ENCODE measurements at places on chromosomes 11 and 22. TPM values are rescaled to one million over a fixed set of nuclear protein-coding genes. Genes with fewer than 3 reads are reported as not detected.

GRCh38 chr11:56916162-56916561 is 72.6 kb upstream of the OR5AK2 start:
- no peaks in the 10 kb centered on the region for H3K36me3 ChIP-seq
- H3K4me3 ChIP-seq, result no peak overlapping the region
- no peaks in the 10 kb centered on the region for H3K4me1 ChIP-seq
- H3K27ac ChIP-seq, result no peak overlapping the region
- H3K27me3 ChIP-seq, result no peaks in the 10 kb centered on the region
- no peak for DNase-seq

DNA sequence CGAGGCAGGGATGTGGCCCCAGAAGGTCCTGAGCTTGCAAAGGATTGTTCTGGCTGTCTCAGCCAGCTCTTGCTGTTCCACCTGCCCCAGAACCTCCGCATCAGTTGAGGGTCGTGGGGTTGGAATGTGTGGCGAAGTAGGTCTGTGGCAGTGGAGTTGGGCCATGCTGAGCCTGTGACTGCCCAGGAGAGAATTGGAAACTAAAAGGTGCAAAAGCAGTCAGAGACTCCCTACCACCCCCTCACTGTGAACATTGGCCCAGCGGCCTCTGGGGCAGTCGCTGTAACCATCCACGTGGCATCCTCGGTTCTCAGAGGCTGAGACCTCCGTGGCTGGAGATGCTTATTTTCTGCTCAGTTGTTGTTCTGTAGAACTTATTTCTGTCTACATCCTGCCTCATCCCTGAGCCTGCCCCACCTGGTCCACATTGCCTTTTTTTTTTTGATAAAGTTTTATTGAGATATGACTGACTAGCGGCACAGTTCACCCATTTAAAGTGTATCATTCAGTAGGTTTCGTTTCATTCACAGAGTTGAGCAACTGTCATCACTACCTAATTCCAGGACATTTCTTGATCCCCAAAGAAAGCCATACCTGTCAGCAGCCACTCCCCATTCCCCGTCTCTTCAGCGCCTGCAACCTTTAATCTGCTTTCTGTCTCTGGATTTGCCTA is 22.3 kb upstream of the DGCR8 start:
- no peaks in the 10 kb centered on the region for H3K4me1 ChIP-seq
- no peaks in the 10 kb centered on the region for H3K27me3 ChIP-seq
- H3K4me3 ChIP-seq, result no peak overlapping the region
- DNase-seq, result no peak

DNA sequence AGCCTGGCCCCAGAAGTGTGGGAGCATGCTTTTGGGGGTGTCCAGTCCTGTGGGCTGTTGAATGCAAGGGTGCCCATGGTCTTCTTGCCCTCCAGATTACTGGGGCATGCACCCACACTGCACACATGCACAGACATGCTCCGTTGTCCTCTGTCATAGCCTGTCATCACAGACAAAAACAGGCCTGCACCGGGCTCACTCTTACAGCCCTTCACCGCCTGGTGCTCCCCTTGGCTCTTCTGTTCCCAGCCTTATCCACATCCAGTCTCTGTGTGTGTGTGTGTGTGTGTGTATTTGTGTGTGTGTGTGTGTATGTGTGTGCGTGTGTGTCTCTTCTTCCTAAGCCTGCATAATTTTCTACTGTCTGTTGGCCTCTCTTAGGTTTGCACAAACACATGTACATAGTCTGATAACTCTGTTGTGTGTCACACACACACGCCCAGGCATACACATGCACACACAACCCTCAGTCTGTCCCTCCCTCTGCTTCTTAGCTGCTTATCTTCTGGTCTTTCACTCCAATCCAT is 23.4 kb upstream of the NECTIN1 start:
- H3K36me3 ChIP-seq, result no peaks in the 10 kb centered on the region
- H3K27ac ChIP-seq, result no peak overlapping the region
- no peaks in the 10 kb centered on the region for H3K27me3 ChIP-seq
- peaks cover 26% of the 10 kb centered on the region for H3K4me1 ChIP-seq
- no peak overlapping the region for H3K4me3 ChIP-seq

GRCh38 chr11:82326853-82327252 is 406.8 kb downstream of the FAM181B start:
- H3K4me3 ChIP-seq, result no peak overlapping the region
- H3K27me3 ChIP-seq, result no peaks in the 10 kb centered on the region
- H3K36me3 ChIP-seq, result no peaks in the 10 kb centered on the region
- DNase-seq, result no peak
- no peaks in the 10 kb centered on the region for H3K4me1 ChIP-seq
- no peak overlapping the region for H3K27ac ChIP-seq

HBG1 gene
- not detected for total RNA-seq

GRM5 gene
- total RNA-seq, result not detected

HEPACAM gene
- total RNA-seq, result 7.9 TPM

LSP1 gene
- 11.5 TPM for total RNA-seq

PRODH gene
- total RNA-seq, result 1.0 TPM

GRCh38 chr11:94120946-94121345 is 7.7 kb upstream of the PANX1 start:
- no peak overlapping the region for H3K4me3 ChIP-seq
- no peaks in the 10 kb centered on the region for H3K36me3 ChIP-seq
- DNase-seq, result no peak
- H3K4me1 ChIP-seq, result peaks cover 14% of the 10 kb centered on the region

DNA sequence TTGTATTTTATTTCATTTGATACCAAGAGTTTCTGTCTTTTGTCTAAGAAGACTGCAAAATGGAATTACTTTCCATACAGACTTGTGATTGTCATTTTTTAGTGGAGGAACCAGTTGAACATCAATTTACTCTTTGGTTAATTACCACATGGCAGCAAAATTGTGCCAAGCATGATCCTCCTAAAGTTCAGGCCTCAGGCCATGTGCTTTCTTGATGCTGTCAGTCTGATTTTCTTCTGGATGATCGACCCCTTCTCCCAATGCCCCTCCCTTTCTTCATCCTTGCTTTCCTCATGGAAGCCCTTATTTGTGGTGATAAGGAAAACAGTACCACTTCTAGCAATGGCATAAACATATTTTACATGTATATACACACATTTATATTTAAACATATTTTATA is 76.2 kb downstream of the SVIP start:
- no peak overlapping the region for H3K27ac ChIP-seq
- H3K36me3 ChIP-seq, result no peaks in the 10 kb centered on the region
- DNase-seq, result no peak
- no peaks in the 10 kb centered on the region for H3K27me3 ChIP-seq
- H3K4me1 ChIP-seq, result no peaks in the 10 kb centered on the region

- H3K27ac ChIP-seq, result no peak overlapping the region
- no peaks in the 10 kb centered on the region for H3K36me3 ChIP-seq
- H3K27me3 ChIP-seq, result no peaks in the 10 kb centered on the region
- H3K4me1 ChIP-seq, result no peaks in the 10 kb centered on the region
- H3K4me3 ChIP-seq, result no peak overlapping the region
- DNase-seq, result no peak
These were observed 75.4 kb downstream of the MPPED2 start for GRCh38 chr11:30510750-30511149.

DNA sequence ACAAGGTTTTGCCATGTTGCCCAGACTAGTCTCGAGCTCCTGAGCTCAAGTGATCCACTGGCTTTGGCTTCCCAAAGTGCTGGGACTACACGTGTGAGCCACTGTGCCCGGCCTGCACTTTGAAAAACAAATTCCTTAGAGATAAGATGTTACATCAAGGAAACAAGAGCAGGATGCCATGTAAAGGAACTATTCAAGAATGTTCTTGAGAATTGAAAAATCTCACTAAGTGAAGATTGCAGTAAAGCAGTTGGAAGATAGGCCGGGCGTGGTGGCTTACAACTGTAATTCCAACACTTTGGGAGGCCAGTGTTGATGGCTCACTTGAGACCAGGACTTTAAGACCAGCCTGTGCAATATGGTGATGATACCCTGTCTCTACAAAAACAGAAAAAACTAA is 88.1 kb downstream of the PACS1 start:
- no peak for DNase-seq
- H3K4me3 ChIP-seq, result no peak overlapping the region
- no peaks in the 10 kb centered on the region for H3K27me3 ChIP-seq
- no peaks in the 10 kb centered on the region for H3K4me1 ChIP-seq

FOLR1 gene
- total RNA-seq, result 0.52 TPM

POGLUT3 gene
- 9.9 TPM for total RNA-seq

- no peak overlapping the region for H3K27ac ChIP-seq
- no peaks in the 10 kb centered on the region for H3K36me3 ChIP-seq
- DNase-seq, result no peak
- H3K27me3 ChIP-seq, result no peaks in the 10 kb centered on the region
- H3K4me3 ChIP-seq, result no peak overlapping the region
These were observed 120.1 kb upstream of the LRRC4C start for GRCh38 chr11:41579546-41579945.

DNA sequence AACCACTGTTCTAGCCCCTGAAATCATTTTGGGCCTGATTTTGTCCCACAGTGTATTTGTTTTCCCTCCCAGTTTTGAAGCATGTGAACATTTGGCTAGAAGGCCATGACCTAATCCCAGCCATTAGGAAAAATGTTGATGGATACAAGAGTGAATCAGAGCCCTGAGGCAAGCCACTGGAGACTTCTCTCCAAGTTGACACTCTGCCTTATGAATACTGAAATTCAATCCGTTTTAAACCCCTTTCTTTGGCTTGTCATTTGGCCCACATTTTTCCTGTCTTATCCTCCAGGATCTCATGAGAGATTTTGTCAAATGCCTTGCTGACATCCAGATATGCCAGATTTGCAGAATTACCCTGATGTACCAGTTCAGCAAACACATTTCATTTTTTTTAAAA is 158.8 kb downstream of the FAT3 start:
- DNase-seq, result no peak
- H3K27me3 ChIP-seq, result no peaks in the 10 kb centered on the region
- H3K4me1 ChIP-seq, result no peaks in the 10 kb centered on the region
- no peaks in the 10 kb centered on the region for H3K36me3 ChIP-seq

DNA sequence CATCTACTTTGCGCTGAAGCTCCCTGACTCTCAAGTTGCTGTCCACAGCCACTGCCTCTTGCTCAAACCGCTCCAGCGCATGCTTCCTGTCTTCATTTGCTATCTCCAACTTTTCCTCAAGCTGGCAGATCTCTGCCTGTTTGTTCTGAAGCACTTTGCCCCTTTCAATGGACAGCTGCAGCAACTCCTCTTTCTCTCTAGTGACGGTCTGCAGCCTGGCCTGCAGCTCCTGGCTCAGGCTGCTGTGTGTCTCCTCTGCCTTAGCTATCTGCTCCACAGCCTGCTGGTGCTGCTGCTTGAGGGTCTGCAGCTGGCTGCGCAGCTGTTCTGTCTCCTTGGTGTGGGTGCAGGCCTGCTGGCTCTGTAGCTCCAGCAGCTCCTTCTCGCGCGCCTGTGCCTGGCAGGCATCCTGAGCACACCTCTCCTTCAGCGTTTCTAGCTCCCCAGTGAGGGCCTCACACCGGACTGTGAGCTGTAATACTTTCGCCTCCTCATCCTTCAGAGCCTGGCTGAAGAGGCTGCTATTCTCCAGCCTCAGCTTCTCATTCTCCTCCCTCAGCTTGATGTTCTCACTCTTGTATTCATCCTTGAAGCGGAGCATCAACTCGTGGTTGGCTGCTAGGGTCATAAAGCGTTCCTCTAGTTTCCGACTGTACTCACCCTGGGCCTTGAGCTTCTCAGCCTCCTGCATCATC is 723 bp downstream of the CCDC89 start:
- peak overlapping the region; percentile 32 for H3K27ac ChIP-seq
- no peaks in the 10 kb centered on the region for H3K36me3 ChIP-seq
- DNase-seq, result no peak
- no peak overlapping the region for H3K4me3 ChIP-seq
- no peaks in the 10 kb centered on the region for H3K27me3 ChIP-seq
- peaks cover 6% of the 10 kb centered on the region for H3K4me1 ChIP-seq

GRCh38 chr11:114586797-114587196 is 8.8 kb downstream of the NXPE4 start:
- no peak overlapping the region for H3K4me3 ChIP-seq
- H3K27ac ChIP-seq, result no peak overlapping the region
- no peak for DNase-seq
- H3K36me3 ChIP-seq, result no peaks in the 10 kb centered on the region
- H3K4me1 ChIP-seq, result no peaks in the 10 kb centered on the region

NXPE2 gene
- not detected for total RNA-seq

DNA sequence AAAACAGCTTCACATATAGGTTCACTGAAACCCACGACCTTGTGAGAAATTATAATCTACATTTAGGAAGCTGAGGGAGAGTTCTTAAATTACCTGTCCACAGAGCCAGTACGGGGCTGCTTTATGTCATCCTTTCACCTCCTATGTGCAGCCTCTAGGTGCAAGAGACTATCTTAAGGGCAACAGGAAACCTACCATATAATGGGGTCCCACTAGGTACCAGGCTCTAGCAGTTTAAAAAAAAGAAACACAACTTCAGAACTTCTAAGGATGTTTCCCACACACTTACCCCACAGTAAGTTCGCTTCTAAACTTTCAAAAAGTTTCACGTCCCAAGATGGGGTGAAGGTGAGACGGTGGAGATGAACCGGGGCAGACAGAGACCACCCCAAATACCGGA is 573 bp downstream of the STK33 start:
- H3K4me1 ChIP-seq, result peaks cover 14% of the 10 kb centered on the region
- no peak overlapping the region for H3K27ac ChIP-seq
- H3K4me3 ChIP-seq, result peak overlapping the region; percentile 59
- no peak for DNase-seq

DNA sequence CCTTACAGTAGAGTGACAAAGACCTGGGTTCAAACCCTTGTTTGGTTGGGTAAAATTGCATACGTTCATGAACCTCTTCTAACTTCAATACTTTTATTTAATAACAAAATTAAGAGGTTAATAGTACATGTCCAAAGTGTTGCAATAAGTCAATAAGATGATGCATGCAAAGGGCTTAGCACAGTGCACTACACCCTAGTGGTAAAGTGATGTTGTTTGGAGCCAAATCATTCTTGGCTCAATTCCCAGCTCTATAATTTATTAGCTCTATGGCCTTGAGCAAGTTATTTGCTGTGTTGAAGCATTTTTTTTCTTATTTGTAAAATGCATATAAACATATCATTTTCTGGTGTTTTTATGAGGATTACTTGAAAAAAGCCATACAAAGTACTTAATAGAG is 945.3 kb downstream of the LRRC4C start:
- no peaks in the 10 kb centered on the region for H3K4me1 ChIP-seq
- no peaks in the 10 kb centered on the region for H3K27me3 ChIP-seq
- no peak overlapping the region for H3K27ac ChIP-seq

OR52H1 gene
- 0.78 TPM for total RNA-seq

APOL1 gene
- 11.9 TPM for total RNA-seq

DNA sequence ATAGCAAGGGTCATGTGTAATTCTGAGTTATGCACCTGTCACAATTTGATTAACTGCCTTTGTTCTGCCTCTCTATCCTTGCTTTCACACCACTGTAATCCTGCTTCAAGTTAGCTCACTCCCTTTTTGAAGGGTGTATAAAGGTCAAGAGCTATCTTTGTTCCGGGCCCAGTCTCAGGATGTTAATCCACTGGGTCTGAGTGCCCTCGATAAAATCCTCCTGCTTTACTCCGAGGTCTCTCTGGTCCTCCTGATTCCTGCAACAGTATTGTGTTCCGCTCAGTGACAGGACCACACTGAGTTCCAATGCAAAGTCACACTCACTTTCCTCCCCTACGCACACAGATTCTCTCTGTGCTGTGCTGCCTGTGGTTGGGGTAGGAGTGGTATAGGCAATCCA is 186.5 kb downstream of the DYNC2H1 start:
- no peaks in the 10 kb centered on the region for H3K4me1 ChIP-seq
- no peaks in the 10 kb centered on the region for H3K27me3 ChIP-seq
- no peak overlapping the region for H3K27ac ChIP-seq
- no peak for DNase-seq
- H3K4me3 ChIP-seq, result no peak overlapping the region
- H3K36me3 ChIP-seq, result peaks cover 6% of the 10 kb centered on the region

TSPAN18 gene
- total RNA-seq, result 3.0 TPM

VSTM5 gene
- total RNA-seq, result not detected
